Stimulated activated CD8-positive, alpha-beta memory T cell treated with anti-CD3 and anti-CD28 coated beads, Interleukin-7, amount 100 ng/mL, for 1 hour (primary cell): ENCODE measurements at places on chromosomes 7 and 10.

DNA sequence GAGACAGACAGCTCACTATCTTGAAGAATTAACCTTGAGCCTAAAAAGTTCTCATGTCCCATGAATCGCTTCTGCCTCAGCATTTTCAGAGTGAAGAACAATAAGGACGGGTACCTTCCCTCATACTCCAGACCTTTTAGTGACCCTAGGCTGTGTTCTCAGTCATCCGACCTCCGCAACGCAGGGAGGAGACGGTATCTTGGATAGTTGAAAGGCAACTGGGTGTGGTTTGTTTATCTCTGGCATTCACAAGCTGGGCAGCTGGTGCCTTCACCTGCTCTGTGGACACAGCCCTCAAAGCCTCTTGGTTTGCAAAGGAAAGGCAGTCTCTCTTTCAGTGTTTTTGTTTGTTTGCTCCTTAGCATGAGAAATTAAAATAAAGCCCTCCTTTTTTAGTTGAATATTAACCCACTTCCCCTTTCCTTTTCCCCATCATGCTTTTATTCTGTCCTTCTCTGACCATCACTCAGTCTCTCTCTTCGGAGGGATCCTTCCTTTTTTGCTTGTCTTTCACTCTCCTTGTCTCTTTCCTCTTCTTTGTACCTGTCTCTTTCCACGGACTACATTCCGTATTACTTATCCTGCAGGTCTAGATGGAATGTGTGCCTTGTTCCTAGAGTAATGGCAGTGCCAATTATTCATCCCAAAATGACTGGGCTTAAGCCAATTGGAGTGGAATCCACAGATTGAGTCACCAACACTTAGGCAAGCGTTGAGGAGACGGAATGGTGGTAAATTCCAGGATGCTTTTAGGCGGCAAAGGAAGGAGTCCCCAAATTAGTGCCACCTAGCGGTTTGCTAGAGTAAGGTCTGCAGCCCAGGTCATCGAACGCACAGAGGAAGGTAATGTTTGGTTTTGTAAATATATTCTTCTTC lies 45.8 kb downstream of the PRR15 start:
- no peak for DNase-seq

- no peak for DNase-seq
Measured at GRCh38 chr7:135763261-135763660, 14.6 kb upstream of the FAM180A start.

GRCh38 chr10:60237977-60238758 lies 151.5 kb downstream of the ANK3 start:
- DNase-seq: no peak

DNA sequence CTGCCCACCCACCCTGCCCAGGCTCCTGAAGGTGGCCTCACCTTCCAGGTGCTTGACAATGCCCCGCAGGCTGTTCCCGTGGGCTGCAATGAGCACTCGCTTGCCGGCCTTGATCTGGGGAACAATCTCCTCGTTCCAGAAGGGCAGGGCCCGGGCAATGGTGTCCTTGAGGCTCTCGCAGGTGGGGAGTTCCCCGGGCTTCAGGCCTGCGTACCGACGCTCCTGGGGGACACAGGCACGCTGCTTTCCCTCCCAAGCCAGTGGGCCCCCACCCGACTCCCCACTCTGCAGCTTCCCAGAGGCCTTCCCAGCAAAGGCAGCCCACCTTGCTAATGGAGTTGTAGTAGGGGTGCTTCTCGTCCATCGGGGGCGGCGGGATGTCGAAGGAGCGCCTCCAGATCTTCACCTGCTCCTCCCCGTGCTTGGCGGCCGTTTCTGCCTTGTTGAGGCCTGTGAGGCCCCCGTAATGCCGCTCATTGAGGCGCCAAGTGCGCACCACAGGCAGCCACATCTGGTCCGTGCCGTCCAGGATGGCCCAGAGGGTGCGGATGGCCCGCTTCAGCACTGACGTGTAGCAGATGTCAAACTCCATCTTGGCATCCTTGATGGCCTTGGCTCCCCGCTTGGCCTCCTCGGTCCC lies 456 bp downstream of the PGAM2 start:
- no peak for DNase-seq

- no peak for DNase-seq
Measured at GRCh38 chr7:2713370-2713769, 25.4 kb downstream of the AMZ1 start.

DNA sequence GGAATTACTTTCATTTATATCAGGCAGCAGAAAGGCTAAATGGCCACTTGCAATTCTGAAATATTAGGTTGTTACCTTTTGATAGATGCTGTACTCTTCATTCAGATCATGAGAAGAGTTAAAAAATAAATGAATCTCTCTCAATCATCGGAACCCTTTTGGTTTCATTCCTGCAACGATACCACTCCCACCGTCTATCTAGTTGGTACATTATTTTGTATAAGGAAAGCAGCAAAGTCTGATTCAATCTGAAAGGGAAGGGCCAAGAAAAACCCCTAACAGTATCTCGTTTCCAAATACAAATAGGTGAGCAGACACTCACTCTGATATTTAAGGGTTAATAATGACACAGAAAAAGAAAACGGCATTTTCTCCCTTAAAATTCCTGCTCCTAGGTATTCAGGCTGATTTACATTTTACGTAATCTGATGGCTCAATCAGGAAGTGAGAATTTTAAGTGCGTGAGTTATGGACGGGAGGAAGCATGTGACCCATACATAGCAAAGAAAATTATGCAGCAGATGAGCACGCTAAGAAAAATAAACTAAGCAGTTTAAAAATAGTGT lies 209.4 kb upstream of the KLF14 start:
- no peak for DNase-seq

DNA sequence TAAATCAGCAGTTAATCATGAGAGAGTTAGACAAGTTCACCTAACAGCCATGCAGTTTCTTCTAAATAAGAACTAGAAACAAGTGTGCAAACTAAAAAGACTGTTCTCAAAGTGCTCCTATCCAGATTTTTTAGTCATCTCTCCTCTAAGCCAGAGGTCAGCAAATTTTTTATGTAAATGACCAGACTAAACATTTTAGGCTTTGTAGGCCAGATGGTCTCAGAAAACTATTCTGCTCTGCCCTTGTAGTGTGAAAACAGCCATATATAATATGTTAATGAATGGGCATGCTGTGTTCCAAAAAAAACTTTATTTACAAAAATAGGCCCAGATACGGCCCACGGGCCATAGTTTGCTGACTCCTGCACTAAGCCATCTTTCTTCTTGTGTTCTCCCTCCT lies 263.0 kb upstream of the LRRN3 start:
- no peak for DNase-seq

DNA sequence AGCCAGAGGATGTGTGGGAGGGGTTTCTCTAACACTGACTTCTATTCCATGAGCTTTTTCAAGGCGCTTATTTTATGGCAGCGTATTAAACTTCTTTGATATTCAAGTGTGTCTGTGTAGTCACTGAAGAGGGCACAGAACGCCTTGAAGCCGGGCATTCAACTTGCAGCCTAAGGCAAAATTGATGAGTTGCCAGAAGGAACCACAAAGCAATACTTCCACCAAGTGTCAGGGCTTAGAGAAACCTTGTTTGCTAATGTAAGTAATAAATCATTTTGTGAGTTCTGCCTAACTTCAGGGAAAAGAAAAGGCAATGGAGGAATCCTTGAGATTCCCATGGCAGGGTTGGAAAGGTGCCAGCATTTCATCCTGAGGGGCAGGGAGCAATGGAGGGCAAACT lies 163.8 kb downstream of the LCOR start:
- no peak for DNase-seq

DNA sequence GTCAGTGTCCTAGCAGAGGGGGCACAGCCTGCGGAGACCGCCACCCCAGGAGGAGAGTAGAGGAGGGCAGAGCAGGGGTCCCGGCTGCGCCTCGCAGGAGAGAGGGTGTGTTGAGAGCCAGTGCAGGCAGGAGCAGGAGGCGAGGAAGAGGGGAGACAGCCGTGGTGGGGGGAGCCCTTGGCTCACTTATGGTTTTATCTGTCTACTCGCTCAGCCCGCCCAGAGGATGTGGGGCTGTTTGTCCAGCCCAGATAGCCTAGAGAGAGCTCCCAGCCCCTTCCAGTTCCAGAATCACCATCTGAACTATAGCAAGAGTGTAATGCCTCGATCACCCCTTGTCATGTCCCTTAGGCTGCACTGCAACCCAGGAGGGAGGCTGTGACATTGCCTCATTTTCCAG lies 26.6 kb downstream of the SLC29A3 start:
- DNase-seq: no peak

DNA sequence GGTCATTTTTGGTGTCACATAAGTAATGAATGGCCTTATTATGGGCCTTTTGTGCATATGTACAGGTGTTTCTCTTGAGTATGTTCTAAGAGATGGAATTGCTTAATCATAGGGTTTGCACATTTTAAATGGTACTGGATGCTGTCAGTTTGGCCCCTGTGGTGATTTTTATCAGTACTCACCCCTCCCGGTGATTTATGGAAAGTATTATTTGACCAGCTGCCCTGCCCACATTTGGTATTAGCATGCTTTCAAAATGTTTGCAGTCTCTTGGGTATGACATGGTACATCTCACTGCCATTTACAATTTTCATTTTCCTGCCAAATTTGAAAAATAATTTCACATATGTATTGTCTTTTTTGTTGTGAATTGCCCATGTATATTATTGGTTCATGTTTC lies 427.7 kb downstream of the LRMDA start:
- no peak for DNase-seq

- no peak for DNase-seq
Measured at GRCh38 chr10:42776681-42777080, 5.9 kb upstream of the BMS1 start.

- DNase-seq: no peak
Measured at GRCh38 chr10:126357169-126357568, 31.1 kb downstream of the ADAM12 start.

- DNase-seq: no peak
Measured at GRCh38 chr10:48480397-48481374, 124.2 kb downstream of the ARHGAP22 start.

DNA sequence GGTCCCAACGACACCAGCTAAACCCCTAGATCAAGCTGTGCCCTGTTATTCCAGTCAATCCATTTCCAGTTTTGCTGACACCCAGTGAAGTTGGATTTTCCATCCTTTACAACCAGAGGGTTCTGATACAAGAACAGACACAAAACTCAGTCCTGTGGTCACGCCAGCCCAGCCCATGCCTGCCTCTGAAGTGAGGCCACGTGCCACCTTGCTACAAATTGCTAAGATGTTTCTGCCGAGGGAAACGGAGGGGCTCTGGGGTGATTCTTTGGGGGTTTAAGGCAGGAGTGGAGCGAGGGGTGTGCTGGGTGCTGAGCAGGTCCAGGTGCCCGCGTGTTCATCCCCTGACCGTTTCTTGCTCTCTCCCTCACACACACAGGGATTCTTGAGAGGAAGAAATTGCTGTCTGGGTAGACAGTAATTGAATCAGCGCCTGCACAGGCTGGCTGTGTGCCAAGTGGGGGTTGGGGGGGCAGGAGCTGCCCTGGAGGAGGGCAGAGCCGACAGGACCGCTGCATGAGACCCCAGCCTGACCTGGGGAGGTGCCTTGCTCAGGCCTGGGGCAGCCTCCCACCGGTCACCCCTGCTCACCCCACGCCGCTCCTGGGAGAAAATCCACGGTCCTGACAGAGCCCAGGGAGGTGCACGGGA lies 38.1 kb downstream of the ADAP1 start:
- no peak for DNase-seq

- DNase-seq: no peak
Measured at GRCh38 chr10:93062514-93063143, 2.0 kb downstream of the CYP26C1 start.

GRCh38 chr7:151672716-151673115 lies 153.0 kb upstream of the RHEB start:
- no peak for DNase-seq

DNA sequence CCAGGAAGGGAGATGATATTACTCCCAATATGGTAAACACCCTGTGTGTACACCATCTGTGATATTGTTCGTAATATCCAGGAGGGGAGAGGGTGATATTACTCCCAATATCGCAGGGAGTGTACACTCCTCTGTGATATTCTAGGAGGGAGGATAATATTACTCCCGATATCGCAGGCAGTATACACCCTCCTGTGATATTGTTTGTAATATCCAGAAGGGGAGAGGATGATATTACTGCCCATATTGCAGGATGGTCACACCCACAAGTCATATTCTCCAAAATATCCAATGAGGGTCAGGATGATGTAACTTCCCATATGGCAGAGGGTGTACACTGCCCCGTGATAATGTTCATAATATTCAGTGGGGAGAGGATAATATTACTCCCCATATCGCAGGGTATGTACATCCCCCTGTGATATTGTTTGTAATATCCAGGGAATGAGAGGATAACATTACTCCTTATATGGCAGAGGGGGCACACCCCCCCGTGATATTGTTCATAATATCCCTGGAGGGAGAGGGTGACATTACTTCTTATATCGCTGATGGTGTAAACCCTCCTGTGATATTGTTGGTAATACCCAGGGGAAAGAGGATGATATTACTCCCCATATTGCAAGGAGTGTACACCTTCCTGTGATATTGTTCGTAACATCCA lies 17.1 kb downstream of the AZGP1 start:
- DNase-seq: no peak

GRCh38 chr7:2037808-2038522 lies 194.8 kb downstream of the MAD1L1 start:
- no peak for DNase-seq

GRCh38 chr7:42262964-42263363 lies 26.0 kb upstream of the GLI3 start:
- no peak for DNase-seq

DNA sequence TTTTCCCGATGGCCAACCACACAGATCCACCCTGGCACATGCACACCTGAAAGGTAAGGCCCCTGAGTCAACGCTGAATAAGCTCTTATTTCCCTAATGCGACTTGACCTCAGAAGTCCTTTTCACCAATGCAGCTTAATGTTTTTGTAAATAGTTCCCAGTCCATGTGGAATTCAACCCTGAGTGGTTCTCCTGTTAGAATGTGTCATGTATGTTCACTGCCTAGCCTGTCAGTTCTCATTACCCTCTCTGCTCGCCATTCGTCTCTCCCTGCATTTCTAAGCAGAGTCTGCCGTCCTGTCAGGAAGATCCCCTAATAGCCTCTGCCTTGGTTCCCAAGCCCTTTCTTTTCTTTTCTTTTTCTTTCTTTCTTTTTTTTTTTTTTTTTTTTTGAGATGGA lies 392.6 kb upstream of the SHH start:
- DNase-seq: no peak

GRCh38 chr7:87056346-87056745 lies 3.1 kb downstream of the ELAPOR2 start:
- no peak for DNase-seq
